ENCODE measurements at places on chromosomes 7 and 10.

GRCh38 chr10:126455766-126456405, 67.6 kb upstream of the ADAM12 start:
- DNase-seq: no peak

DNA sequence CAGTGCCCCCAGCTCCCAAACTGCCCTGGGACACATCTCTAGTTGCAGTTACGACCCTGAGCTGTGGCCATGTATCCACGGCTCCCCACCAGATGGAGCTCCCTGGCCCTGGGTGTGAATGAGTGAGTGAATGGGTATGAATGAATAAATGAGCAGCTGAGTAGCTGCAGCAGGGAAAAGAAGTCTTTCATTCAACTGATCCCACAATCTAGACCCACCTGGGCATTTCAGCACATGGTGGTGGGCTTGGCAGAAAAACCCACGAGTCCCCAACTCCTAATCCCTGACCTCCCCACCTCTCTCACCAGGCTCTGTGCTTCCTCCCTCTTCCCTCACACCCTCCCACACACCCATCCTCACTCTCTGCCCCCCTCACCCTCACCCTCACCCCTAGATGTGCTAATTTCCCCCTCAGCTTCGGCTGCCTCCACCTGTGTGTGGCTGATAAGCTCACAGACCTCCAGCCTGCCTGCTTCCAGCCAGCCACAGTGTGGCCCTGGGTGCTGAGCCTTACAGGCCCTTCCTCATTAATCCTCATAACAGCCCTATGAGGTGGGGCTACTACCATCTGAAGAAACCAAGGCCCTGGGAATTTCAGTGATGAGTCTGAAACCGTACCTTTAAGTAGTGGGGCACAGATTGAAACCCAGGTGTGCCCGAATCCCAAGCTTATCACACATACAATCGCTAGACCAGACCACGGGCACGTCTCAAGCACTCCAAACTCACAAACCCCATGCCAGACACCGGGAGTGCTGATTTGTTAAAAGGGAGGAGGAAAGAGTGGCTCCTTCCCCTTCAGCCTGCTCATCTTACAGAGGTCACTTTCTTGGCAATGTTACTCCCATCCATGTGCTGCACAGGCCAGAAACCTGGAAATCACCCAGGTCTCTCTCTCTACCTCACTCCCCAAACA, 2.2 kb upstream of the ATP6V1F start:
- no peak for DNase-seq

DNA sequence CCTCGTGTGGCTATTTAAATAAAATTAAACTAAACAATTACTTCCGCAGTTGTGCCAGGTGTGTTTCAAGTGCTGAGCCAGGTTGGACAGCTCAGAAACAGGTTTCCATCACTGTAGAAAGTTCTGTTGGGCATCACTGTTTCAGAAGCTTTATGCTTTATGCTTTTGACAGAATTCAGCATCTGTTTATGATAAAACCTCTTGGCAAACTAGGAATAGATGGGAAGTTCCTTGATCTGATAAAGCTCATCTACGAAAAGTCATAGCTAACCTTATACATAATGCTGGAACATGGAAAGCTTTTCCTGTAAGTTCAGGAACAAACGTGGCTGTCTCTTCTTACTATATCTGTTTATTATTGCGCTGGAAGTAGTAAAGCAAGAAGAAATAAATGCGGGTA, 143.4 kb downstream of the DOCK1 start:
- no peak for DNase-seq

DNA sequence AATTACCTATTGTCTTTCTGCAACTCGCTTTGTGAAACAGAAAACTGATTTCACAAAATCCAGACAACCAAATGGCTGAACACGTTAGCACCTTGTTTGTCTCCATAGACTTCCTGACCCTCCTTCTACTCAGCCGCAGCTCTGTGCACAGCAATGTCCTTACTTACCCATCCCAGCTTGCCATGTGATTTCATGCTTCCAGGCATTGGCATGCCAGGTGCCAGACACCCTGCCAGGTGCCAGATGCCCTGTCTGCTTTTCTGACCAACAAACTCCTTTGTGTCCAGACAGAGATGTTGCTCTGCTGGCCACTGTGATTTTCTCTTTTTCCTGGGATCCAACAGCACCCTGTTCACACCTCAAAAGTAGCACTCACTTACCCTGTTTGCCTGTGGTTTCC, 16.1 kb upstream of the FAM170B start:
- DNase-seq: no peak

DNA sequence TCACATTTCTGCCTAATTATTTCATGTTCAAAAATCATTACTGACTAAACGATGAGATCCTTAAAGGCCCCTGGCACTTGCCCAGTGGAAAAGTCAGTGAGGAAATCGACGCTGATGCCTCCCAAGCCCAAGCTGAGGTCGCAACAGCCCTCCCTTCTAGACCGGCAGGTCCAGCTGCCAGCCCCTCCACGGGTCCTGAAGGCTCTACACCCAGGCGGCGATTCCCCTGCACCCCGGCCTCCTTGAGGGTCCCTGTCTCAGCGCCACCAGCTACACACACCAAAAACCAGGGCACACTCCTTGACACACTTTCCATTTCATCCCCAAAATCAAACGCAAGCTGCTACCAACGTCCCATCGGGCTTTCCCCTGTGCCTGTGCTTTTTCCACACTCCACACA, 200.1 kb upstream of the RNF32 start:
- no peak for DNase-seq

- no peak for DNase-seq
Observed at GRCh38 chr7:137916980-137917645, 70.3 kb upstream of the DGKI start.

DNA sequence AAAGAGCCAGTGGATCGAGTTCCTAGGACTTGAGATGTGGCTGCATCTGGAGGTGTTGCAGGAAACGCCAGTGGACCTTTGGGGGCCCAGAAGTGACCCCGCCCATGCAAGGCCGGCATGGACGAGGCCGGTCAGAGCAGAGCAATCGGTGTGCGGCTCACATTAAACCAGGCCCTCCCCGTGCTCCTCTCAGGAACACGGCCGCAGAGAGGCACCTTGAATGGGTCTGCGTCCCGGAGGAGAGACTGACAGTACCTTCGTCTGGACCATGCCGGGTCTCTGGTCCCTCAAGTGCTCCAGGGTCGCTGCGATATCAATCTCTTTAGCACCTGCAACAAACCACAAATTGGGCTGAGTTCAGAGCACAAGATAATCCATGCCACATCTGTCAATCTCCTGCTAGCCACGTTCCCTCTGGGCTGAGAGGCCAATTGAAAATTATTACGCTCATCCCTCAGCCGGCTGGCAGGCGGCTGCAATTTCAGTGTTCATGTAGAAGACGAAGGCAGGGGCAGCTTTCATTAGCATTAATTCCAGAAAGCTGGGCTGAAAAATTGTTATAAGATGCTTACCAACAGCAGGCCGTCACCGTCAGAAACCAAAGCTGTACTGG, 212.0 kb downstream of the DNAJB6 start:
- DNase-seq: no peak

DNA sequence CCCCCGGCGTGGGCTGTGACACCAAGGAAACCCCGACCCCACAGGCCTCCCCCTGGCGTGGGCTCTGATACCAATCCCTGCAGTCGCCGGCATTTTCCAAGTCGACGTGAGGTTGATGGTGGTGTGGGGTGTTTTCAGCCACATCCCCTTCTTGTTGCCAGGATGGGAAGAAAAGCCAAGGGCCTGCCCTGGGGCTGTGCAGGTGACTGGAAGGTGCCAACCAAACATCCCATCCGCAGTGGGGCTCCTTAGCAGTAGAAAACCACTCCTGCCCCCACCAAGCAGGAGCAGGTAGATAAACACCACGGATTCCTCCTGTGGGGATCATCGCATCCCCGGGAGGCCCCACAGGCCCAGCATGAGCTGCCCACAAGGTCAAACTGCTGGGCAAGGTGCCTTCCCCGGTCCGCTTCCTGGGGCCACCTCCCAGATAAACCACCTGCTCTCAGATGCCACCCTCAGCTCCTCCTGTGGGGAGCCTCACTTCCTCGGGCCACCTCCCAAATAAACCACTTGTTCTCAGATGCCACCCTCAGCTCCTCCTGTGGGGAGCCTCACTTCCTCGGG, 88.5 kb upstream of the DIP2C start:
- DNase-seq: no peak

DNA sequence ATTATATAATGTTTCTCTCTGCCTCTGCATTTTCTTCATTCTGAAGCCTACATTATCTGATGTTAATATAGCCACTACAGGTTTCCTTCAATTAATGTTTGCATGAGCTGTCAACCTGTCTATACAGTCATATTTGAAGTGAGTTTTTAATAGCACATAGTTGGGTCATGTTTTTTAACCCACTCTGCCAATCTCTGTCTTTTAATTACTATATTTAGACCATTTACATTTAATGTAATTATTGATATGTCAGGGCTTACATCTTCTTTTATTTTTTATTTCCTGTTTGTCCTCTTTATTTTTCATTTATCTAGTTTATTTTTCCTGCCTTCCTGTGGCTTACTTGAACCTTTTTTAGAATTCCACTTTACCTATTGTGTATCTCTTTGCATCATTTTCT, 124.3 kb upstream of the PDE1C start:
- no peak for DNase-seq

DNA sequence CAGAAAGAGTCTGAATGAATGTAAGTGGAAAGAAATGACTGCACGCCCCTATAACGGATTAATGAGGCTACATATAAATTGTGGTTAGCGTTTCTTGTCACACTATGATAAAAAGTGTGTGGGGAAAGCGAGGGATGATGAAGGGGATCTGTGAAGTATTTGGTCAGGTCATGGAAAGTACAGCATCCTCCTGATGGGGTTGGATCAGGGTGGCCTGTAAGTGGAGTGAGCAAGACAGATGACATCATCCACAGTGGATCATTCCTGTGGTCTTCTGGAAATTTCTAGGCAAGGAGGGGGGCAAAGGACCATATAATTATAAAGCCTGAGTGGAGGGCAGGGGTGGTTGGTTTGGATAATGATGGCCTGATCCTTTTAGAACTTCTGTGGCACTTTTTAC, 606.0 kb downstream of the INHBA start:
- DNase-seq: no peak

DNA sequence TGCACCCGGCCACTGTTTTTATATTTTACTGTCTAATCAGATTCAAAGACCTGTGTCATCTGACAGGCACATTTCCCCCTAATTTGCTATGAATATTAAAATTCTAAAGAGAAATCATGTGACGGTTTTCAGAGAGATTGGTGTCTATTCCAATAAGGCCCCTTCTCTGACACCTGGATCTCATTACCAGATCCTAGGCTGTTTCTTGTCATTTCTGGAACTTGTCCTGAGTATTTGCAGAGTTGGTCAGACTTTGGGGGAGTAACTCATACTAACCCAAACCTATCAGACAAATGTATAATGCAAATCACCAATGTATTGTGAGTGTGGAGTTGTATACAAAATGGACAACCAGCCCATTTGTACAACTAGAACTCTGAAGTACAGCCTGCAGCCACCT, 29.5 kb downstream of the MYO1G start:
- no peak for DNase-seq

DNA sequence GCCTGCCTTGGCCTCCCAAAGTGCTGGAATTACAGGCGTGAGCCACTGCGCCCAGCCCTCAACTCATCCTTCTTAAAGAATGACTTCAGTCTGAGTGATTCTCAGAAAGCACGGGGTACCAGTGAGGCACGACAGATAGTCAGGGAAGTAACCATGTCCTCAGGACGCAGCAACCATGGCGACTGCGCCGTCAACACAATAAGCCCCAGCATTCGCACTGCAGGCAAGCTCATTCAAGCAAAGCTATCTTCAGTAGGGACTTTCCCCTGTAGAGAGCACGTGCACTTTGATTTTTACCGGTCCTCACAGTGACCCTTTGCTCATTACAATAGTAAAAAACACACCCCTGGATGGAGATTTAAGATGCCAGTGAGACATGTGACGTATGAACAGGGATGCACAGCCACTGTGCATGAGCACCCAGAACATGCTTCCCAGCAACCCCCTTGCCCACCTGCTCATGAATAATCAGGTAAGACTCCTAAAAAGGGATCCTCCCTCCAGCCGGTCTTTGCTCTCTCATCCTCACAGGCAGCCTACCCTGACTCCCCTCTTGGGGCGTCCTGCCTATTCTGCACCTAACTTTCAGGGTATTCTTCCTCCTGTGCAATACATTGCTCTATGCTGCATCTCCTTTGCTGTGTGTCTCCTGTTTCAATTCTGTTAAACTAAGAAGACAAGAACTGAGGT, 9.1 kb downstream of the WDR86 start:
- DNase-seq: no peak

- DNase-seq: no peak
Observed at GRCh38 chr10:955127-955819, 23.8 kb upstream of the LARP4B start.

DNA sequence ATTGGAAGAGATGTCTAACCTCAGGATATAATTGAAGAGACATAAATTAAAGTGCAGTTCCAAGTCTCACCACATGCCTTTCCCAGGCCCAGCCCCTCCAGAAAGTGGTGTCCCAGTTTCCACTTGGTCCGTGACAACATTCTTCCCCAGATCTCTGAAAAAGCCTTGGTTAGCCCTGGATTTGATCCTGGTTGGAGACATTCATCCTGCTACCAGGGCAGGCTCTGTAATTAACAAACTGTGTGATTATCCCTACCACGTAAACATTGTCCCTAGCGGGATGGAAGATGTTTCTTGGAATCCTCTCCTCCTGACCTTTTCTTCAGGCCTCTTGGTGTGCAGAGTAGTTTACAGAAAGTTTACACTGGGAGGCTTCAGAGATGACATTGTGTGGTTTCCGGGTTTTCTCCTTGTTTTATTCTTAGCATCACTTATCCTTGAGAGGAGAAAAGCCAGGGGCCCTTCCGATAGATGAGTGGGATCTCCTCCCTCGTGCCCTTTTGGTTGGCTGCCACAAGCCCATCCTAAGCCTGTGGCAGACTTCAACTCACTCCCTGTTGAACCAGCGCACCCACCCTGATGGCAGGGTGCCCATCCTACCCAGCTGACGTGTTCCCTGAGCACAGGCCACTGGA, 83.8 kb downstream of the COL13A1 start:
- DNase-seq: no peak

DNA sequence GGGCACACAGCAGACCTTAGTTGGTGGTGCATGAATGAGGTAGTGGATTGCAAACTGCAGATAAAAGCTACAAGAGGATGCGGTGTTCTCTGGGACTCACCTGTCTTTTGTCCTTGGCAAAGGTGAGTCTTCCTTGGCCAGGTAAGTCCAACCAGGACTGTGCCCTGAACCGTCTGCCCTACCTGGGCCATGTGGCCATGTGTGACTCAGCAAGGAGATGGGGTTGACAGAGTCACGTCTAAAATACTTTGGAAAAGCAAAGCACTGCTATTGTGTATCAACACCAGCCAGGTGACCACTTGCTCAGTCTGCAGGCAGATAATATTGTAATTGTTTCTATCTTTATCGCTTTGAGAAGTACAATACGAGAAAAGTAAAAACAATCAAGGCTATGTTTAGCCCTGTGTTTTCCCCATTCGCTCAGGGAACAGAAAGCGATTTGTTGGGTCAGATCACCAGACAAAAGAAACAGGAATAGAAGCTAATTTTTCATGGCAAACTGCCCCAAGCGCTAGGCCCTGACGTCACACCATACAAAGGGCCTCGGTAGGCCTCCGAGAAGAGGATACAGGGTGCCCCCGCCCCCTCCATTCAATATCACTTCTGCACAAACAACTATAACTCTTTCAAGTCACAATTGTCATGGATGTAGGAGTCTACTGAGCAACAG, 57.3 kb downstream of the FAM53B start:
- DNase-seq: no peak

GRCh38 chr10:54800741-54801421, at the start of gene PCDH15:
Gene PCDH15, minus strand, starts transcription at chr10:54801231. Its CDS starts 136,969 bp downstream, at chr10:54664262.
- no peak for DNase-seq

GRCh38 chr10:45058580-45058979, 57.9 kb downstream of the ZNF22 start:
- DNase-seq: no peak

GRCh38 chr10:112184052-112184371, 447 bp upstream of the GPAM start:
- no peak for DNase-seq

Data from thymus (tissue), 14 donors.